ENCODE measurements at places on chromosomes 11 and 22. TPM values are rescaled to one million over a fixed set of nuclear protein-coding genes. Genes with fewer than 3 reads are reported as not detected.

The ABCC8 gene
- not detected for total RNA-seq

The GSTT2B gene
- total RNA-seq: not detected

The SYT7 gene
- not detected for total RNA-seq

The PGA4 gene
- not detected for total RNA-seq

The DDI1 gene
- not detected for total RNA-seq

The FOLH1 gene
- total RNA-seq: not detected

The RAG2 gene
- not detected for total RNA-seq

The PHF21B gene
- 0.07 TPM for total RNA-seq

GRCh38 chr11:70525006-70525405 is 126.7 kb downstream of the CTTN start:
- no peak for DNase-seq

DNA sequence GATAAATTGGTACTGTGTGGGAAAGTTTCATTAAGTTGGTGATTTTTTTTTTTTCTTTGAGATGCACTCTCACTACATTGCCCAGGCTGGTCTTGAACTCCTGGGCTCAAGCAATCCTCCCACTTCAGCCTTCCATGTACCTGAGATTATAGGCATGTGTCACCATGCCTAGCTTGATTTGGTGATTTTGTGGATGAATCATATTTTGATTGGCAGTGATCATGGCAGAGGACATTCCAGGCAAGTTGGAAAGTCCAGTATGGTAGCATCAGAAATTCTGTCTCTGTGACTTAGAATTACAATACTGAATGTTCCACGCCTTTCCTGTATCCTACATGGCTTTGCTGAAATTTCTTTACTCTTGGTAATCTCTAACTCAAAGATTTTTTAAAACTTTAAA is 49.4 kb downstream of the HORMAD2 start:
- DNase-seq: no peak

DNA sequence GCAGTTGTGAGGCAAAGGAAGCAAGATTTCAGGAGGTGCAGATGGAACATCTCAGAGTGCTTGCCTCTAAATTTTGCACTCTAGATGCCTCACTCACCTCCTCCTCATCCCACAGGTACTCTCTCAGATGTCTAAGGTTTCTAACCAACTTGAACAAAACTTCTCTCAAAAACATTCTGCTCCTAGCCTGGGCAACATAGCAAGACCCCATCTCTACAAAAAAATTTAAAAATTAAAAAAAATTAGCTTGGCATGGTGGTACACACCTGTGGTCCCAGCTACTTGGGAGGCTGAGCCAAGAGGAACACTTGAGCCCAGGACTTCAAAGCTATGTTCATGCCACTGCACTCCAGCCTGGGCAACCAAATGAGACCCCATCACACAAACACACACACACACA is 4.2 kb downstream of the ZNF280A start:
- no peak for DNase-seq

DNA sequence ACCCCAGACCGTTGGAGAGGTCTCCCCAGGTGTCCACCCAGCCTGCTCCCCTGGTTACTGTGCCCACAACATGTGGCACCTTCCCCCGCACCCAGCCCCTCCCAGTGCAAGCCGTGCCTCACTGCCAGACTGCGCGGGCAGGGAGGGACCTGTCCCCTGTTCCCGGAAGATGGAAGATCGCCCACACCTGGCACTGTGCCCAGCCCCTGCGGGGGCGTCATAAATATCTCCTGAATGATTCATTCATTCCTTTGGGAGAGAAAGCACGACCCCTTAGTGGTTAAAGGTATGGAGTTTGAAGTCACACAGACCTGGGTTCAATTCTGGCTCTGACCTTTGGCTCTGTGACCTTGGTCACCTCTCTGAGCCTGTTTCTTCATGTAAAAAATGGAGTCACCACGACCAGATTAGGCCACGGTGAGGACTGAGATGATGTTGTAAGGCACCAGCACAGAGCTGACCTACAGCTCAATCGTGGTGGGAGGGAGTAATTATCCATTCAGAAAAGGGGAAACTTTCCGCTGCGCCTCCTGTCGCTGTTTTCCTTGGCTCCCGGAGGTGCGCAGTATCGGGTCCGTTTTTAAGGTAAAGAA is 497 bp upstream of the SYT12 start:
- no peak for DNase-seq

- DNase-seq: no peak
Measured at GRCh38 chr22:33350491-33350890, 292.3 kb upstream of the SYN3 start.

- no peak for DNase-seq
Measured at GRCh38 chr11:116507849-116508695, 264.7 kb downstream of the BUD13 start.

All from activated naive CD4-positive, alpha-beta T cell treated with anti-CD3 and anti-CD28 coated beads, Interleukin-2, amount 50 U/mL, for 72 hours (primary cell).